ENCODE measurements at places on chromosomes 3 and 15. TPM values are rescaled to one million over a fixed set of nuclear protein-coding genes. Genes with fewer than 3 reads are reported as not detected.

DNA sequence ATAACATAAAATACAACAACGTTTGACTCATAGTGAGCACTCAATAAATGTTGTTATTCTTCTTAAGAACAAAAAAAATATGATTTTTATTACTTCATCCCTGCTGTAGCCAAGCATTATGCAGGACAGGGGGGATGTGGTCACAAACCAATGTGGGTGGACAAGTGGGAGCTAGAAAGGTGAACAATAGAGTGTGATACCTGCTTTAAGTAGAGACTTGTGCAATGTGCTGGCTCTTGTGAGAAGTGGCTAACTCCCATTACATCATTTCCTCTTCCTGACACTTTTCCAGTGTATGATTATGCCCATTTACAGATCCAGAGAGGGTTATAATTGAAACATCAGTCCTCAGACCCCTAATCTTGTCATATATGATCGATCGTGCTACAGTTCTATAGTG, 193.6 kb downstream of the UBE2E2 start:
- no peak for DNase-seq
- H3K27me3 ChIP-seq = no peaks in the 10 kb centered on the region
- no peak overlapping the region for H3K27ac ChIP-seq
- no peak overlapping the region for H3K4me3 ChIP-seq

GRCh38 chr15:94924057-94924456, 692.7 kb downstream of the MCTP2 start:
- peaks cover 24% of the 10 kb centered on the region for H3K4me1 ChIP-seq
- H3K4me3 ChIP-seq = no peak overlapping the region
- peaks cover 3% of the 10 kb centered on the region for H3K36me3 ChIP-seq
- H3K27ac ChIP-seq = no peak overlapping the region
- no peaks in the 10 kb centered on the region for H3K27me3 ChIP-seq

- DNase-seq = no peak
- H3K4me3 ChIP-seq = no peak overlapping the region
- H3K27me3 ChIP-seq = no peaks in the 10 kb centered on the region
- H3K36me3 ChIP-seq = no peaks in the 10 kb centered on the region
Observed at GRCh38 chr3:119600732-119601131, 3.0 kb downstream of the PLA1A start.

DNA sequence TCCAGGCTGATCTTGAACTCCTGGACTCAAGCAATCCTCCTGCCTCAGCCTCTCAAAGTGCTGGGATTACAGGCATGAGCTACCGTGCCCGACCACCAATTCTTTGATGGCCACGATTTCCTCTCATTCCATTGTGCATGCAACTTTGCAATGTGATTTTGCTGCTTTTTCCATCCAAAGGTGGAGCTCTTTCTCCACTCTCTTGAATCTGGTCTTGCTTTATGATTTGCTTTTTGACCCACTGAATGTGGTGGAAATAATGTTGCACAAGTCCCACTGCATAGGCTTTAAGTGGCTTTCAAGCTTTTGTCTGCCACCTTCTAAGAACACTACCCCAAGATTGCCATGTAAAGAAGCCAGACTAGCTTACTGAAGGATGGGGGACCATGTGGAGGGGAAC, 10.6 kb downstream of the RPS27L start:
- no peak overlapping the region for H3K4me3 ChIP-seq
- no peak overlapping the region for H3K27ac ChIP-seq
- peaks cover 35% of the 10 kb centered on the region for H3K36me3 ChIP-seq
- H3K27me3 ChIP-seq = no peaks in the 10 kb centered on the region
- H3K4me1 ChIP-seq = no peaks in the 10 kb centered on the region

GRCh38 chr3:1600700-1601418, 497.8 kb upstream of the CNTN4 start:
- no peaks in the 10 kb centered on the region for H3K36me3 ChIP-seq
- no peak for DNase-seq
- H3K4me1 ChIP-seq = no peaks in the 10 kb centered on the region
- H3K4me3 ChIP-seq = no peak overlapping the region
- H3K27me3 ChIP-seq = no peaks in the 10 kb centered on the region

GRCh38 chr3:127720161-127720823, 47.5 kb downstream of the ABTB1 start:
- no peak for DNase-seq
- H3K36me3 ChIP-seq = no peaks in the 10 kb centered on the region
- no peak overlapping the region for H3K27ac ChIP-seq
- no peaks in the 10 kb centered on the region for H3K27me3 ChIP-seq
- no peak overlapping the region for H3K4me3 ChIP-seq

GRCh38 chr3:14415501-14415900, 13.1 kb downstream of the SLC6A6 start:
- peaks cover 7% of the 10 kb centered on the region for H3K4me1 ChIP-seq
- no peak overlapping the region for H3K27ac ChIP-seq
- peaks cover 6% of the 10 kb centered on the region for H3K36me3 ChIP-seq
- no peak for DNase-seq

DNA sequence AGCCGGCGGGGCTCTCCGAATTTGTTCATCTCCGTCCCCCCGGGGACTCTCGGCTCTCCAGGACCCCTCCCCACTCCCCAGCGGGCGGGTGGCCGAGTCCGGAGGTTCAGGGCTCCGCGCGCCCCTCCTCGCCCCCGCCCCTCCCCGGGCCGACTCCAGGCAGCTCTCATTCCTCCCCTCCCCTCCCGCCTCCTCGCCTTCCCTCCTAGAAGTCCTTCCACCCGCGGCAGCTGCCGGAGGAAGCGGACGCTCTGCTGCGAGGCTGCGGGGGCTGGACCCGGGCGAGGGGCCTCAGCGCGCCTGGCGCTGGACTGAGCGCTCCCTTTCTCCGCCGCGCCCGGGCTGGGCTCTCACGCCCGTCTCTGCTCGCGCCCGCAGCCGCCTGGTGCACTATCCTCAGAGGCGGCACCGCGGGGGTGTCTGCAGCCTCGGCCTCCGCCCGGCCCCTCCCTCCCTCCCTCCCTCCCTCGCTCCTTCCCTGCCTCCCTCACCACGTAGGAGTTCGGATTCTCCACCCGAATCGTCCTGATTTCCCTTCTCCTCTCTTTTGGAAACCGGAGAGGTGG, at the start of gene ROBO2:
TSS of gene ROBO2 (plus strand) at position 494 of the 566 bp plus-strand sequence. CDS start 687 bp downstream, outside the sequence.
- peak within 1 kb of the TSS; percentile 85 for H3K4me3 ChIP-seq
- peaks cover 21% of the 10 kb centered on the region for H3K27me3 ChIP-seq
- DNase-seq = peak; percentile 56
- no peaks in the 10 kb centered on the region for H3K36me3 ChIP-seq
- peaks cover 26% of the 10 kb centered on the region for H3K4me1 ChIP-seq

GRCh38 chr15:71810256-71811035, at the start of gene NR2E3:
Gene NR2E3, plus strand, starts transcription at chr15:71810554. Its CDS starts 190 bp downstream, at chr15:71810744.
- DNase-seq = no peak
- H3K4me1 ChIP-seq = peaks cover 27% of the 10 kb centered on the region
- H3K4me3 ChIP-seq = no peak within 1 kb of the TSS
- H3K27ac ChIP-seq = no peak within 1 kb of the TSS
- no peaks in the 10 kb centered on the region for H3K27me3 ChIP-seq

DNA sequence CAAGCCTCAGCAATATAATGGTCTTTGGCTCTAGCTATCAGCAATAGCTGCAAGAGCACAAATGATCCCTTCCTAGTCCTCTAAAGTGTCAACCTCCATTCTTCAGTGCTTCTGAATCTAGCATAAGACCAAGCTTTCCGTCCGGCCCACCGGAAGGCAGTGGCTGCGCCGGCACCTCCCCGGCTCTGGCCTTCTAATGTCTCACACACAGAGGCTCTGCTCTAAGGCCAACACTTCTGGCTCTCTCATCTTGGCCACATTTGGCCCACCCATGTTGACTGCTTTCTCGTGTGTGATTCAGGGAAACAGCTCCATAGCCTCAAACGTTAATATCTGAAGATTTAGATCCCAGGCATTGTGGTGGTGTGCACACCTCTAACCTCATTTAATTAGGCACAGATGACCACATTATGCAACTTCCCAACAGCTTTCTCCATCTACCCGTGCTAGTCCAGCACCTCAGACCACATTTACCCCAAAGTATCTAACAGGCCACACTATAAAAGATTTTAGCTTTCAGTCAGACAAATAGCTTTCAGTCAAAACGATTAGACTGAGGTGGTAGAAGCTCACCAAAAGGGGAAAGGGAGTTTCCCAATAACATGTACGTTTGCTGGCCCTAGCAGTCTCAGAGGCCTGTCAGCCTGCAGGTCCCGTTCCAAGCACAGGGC, 19.3 kb downstream of the SLC51A start:
- H3K4me1 ChIP-seq = no peaks in the 10 kb centered on the region
- no peak overlapping the region for H3K4me3 ChIP-seq
- H3K27me3 ChIP-seq = no peaks in the 10 kb centered on the region
- H3K36me3 ChIP-seq = peaks cover 24% of the 10 kb centered on the region

DNA sequence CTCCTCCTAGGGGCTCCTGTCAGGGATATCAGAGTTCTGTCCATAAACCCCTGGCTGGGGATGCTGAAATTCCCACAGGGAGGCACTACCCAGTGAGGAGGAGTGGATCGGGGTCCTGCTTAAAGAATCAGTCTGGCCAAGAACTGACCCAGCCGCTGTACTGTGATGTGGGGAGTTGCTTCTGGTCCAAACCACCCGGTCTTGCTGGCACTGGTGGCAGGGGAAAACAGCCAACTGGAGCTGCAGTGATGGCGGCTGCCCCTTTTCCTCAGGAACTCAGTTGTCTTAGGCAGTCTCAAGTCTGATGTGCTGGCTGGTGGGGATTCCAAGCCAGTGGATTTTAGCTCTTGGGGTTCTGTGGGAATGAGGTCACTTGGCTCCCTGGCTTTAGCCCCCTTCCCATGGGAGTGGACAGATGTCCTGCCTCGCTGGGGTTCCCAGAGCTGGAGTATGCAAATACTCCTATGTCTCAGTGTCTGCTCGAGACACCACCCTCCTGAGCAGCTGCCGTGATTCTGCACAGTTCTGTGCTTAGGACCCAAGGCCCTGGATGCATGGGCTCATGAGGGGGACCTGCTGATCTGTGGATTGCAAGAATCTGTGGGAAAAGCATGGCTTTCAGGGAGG, 97.1 kb downstream of the SLC25A26 start:
- no peak overlapping the region for H3K27ac ChIP-seq
- H3K4me1 ChIP-seq = peaks cover 3% of the 10 kb centered on the region
- H3K36me3 ChIP-seq = peaks cover 11% of the 10 kb centered on the region
- no peak overlapping the region for H3K4me3 ChIP-seq

DNA sequence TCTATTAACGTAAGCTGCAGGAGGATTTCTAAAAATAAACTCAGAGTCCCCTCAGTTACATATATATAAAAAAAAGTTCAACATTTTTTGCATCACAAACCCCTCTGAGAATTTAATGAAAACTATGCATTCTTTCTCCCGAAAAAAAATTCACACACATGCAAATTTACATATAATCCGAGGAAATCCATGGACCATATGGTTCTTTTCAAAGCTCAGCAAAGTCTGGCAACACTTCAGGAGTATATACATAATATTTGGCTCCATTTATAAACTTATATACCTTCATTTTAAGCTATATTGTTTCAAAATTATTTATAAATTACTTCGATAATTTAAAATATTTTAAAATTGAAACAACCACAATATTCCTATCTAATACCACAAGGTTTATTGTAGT, 140.7 kb upstream of the PLXND1 start:
- H3K27ac ChIP-seq = no peak overlapping the region
- H3K36me3 ChIP-seq = peaks cover 2% of the 10 kb centered on the region
- DNase-seq = no peak
- H3K4me3 ChIP-seq = no peak overlapping the region

DNA sequence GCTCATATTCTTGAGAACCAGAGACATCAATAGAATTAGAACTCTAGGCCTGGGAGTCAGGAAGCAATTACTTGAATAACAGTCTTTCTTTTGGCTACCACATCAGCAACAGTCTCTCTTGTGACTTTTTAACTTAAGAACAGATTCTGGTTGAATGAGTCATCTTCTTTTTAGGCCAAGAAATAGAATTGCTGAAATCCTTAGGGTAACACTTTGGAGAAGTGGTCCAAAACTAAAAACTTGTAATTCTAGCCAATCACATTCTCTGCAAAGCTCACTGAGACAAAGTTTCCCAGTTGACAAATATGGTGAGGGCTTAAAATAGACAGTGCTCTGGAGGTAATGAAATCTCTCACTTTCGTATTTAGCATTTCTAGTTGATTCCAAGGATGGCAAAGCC, 238.0 kb downstream of the SHOX2 start:
- no peaks in the 10 kb centered on the region for H3K4me1 ChIP-seq
- H3K27ac ChIP-seq = no peak overlapping the region
- H3K4me3 ChIP-seq = no peak overlapping the region

- no peak for DNase-seq
- H3K27me3 ChIP-seq = no peaks in the 10 kb centered on the region
- peaks cover 2% of the 10 kb centered on the region for H3K36me3 ChIP-seq
- no peak overlapping the region for H3K4me3 ChIP-seq
Observed at GRCh38 chr15:51855612-51856011, 26.2 kb downstream of the TMOD3 start.

GRCh38 chr15:39279311-39279710, 301.6 kb upstream of the THBS1 start:
- H3K4me3 ChIP-seq = no peak overlapping the region
- peaks cover 15% of the 10 kb centered on the region for H3K4me1 ChIP-seq
- no peak overlapping the region for H3K27ac ChIP-seq

GRCh38 chr15:45522328-45523165, at the start of gene SLC30A4:
Gene SLC30A4, minus strand, starts transcription at chr15:45522755. Its CDS starts 401 bp downstream, at chr15:45522354.
- H3K4me3 ChIP-seq = peak within 1 kb of the TSS; percentile 90
- H3K27me3 ChIP-seq = no peaks in the 10 kb centered on the region
- DNase-seq = peak; percentile 71
- H3K36me3 ChIP-seq = peaks cover 14% of the 10 kb centered on the region
- peak within 1 kb of the TSS; percentile 97 for H3K27ac ChIP-seq

DNA sequence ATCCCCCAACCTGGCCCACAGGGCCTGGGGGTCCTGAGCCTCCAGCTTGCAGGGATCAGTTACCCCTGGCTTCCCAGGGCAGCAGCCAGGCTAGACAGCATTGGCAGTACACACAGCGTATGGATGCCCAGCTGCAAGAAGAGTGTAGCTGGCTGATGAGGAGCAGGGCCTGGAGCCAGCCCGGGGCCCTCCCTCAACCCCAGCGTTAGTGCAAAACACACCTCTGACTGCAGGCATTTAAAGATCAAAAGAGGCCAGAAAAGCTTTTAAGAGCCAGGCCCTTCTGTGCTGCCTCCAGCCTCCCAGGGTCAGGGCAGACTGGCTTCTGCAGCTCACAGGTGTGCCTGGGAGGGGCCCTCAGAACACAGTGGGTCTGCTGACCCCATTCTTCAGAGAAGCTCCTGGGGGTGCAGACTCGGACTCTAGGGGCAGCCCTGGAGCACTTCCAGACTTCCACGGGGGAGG, 110.6 kb downstream of the ETFA start:
- no peak for DNase-seq
- H3K36me3 ChIP-seq = peaks cover 2% of the 10 kb centered on the region
- H3K4me1 ChIP-seq = peaks cover 28% of the 10 kb centered on the region
- no peaks in the 10 kb centered on the region for H3K27me3 ChIP-seq

DNA sequence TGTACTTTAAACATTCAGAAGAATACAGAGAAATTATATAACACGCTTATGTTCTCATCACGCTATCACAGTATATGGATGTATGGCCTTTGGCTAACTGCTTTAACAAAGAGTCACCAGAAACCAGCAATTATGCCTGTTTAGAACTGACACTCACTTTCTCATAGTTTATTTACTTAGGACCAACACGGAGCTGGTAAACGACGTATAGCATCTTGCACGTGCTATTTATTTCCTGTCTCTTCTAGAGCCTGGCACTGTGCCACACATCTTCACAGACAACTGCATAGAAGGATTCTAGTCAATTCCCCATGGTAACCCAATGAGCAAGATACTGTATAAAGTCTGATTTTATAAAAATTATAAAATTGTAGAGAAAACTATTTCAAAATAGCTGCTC, 43.6 kb downstream of the TBC1D2B start:
- peaks cover 5% of the 10 kb centered on the region for H3K36me3 ChIP-seq
- no peak for DNase-seq
- no peak overlapping the region for H3K27ac ChIP-seq
- H3K27me3 ChIP-seq = no peaks in the 10 kb centered on the region

COPS2 gene
- total RNA-seq = 79.9 TPM

CLRN1 gene
- total RNA-seq = not detected

RASL12 gene
- 14.0 TPM for total RNA-seq

KBTBD12 gene
- total RNA-seq = 0.07 TPM

FAM98B gene
- 28.5 TPM for total RNA-seq

CERS3 gene
- total RNA-seq = not detected

Measured in mesothelial cell of epicardium (in vitro differentiated cells).